AG04450 (cell line): ENCODE measurements at places on chromosomes 11 and 22. TPM values are rescaled to one million over a fixed set of nuclear protein-coding genes. Genes with fewer than 3 reads are reported as not detected.

Gene NAV2
- 5.1 and 7.2 TPM in 2 replicates for polyA plus RNA-seq

Gene TTC28
- polyA plus RNA-seq, result 11.2 and 14.1 TPM in 2 replicates

Gene APOA1
- polyA plus RNA-seq, result not detected in 2 replicates

Gene CRYAB
- 6.1 and 6.3 TPM in 2 replicates for polyA plus RNA-seq

- DNase-seq, result no peak
Observed at GRCh38 chr11:104799251-104799650, 99.0 kb downstream of the CASP12 start.

GRCh38 chr11:117863383-117863782, 13.1 kb downstream of the FXYD6 start:
- no peak for DNase-seq

- DNase-seq, result peak; percentile 88
Observed at GRCh38 chr22:36439481-36440271, 41.8 kb downstream of the TXN2 start.

GRCh38 chr22:42114721-42115120, 15.9 kb downstream of the CYP2D6 start:
- DNase-seq, result no peak

DNA sequence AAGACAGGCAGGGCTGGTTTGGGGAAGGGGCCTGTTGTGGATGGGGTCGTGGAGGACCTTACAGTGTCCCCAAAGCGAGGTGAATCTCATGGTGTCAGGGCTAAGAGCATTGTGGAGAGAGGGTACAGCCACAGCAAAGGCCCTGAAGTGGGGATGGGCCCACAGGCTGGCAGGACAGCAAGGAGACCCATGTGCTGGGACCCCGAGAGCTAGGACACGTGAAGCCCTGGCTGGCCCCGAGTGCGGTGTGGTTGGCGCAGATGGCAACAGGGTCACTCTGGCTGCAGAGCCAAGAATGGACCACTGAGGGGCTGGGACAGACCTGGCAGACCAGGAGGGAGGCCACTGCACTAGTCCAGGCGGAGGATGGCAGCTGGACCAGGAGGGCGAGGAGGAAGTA, 30.0 kb upstream of the KCNQ1OT1 start:
- DNase-seq, result no peak

DNA sequence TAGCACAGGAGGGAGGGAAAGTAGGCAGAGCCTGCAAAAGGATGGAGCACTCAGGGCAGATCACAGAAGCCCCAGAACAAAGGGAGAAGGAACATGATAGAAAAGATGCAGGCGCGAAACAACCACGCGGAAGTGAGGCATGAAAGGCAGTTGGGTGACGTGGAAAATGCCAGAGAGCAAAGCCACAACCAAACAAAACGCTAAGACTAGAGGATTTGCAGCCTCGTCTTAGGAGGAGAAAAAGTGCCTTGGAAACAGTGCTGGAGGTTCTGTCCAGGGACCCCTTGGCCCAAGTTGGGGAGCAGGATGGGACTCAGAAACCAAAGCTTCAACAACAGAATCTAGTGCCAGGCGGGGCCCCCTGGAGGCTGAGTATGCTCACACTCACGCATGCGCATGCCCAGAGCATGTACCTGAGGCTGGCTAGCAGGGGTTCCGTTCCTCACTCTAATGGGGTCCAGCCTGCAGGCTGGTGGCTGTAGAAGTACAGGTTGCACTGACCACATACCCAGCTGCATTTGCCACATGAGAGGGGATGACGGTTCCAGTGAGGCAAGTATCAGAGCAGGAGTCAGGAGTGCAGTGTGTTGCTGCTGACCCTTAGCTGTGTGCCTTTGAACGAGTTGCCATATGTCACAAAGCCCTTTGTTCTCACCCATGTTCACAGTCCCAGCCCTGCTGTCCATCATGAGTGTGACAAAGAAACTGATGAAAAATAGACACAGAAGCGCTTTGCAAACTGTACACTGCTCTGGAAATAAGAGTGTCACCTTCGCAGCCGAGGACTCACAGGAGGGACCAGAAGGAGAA, 568.6 kb upstream of the CADM1 start:
- no peak for DNase-seq

DNA sequence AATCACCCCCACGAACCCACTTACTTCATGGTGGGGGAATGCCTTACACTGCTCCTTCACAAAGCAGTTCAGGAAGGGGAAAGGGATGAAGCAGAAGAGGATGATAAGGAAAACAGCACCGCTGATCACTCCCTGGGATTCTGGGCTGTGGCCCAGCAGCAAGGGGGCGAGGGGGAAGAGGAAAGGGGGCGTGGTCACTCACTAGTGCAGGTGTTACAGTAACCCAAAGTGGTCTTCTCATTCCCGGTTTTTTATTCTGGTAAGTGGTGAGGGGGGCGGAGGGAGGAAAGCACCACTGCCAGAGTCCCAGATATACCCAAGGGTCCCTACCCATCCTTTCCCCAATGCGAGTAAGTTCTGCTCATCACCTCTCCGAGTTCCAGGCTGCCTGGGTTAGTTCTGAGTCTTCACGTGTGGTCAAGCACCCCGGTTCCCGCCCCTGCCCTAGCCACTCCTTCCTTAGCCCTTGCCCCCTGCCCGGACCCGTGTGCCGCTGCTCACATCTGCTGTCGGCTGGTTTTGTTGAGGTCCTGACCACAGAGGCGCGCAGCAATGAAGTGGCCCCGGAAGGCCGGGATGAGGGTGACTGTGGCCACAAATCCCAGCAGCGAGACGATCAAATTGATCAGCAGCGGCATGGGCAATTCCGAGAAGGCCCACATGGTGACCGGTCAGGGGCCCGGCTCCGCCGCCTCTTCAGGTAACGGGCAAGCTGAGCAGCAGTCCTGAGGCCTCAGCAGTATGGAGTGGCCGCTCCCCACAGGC, 477 bp downstream of the DPAGT1 start:
- no peak for DNase-seq

- DNase-seq, result no peak
Observed at GRCh38 chr22:27980424-27981148, 61.5 kb upstream of the PITPNB start.

DNA sequence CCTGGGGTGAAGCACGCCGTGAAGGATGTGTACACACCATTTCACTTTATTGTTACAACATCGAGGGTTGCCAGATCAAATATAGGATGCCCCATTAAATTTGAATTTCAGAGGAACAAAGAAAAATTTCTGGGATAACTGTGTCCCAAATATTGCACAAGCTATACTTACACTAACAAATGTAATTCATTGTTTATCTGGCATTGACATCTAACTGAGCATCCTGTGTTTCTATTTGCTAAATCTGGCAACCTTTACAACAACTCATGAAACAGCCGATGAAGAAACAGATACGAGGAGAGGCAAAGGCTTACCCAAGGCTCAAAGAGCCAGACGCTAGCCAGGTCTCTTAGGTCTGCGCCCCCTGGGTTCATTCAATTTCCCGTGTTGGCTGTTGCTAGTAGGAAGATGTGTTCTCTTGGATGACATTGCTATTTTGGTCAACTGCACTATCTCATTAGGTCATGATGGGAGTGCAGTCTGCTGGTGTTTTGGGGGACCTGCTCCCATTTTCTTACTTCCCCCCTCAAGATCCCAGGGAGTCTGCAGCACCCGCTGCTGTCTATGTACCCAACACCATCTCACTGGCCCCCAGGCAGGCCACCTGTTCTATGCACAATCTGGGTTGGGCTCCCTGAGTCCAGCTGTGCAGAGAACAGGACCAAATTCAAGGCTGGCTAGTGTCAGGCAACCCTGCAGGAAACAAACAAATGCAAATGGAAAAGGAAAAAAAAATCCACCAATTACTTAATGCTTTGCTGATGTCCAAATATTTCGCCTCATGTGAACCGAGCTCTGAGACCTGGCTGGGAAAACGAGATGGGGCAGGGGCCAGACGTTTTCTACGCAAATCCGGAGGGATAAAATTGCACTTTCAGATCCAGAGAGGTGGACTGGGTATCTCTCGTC, 560.9 kb downstream of the MIAT start:
- DNase-seq, result no peak
